ENCODE measurements at places on chromosomes 3 and 15.

DNA sequence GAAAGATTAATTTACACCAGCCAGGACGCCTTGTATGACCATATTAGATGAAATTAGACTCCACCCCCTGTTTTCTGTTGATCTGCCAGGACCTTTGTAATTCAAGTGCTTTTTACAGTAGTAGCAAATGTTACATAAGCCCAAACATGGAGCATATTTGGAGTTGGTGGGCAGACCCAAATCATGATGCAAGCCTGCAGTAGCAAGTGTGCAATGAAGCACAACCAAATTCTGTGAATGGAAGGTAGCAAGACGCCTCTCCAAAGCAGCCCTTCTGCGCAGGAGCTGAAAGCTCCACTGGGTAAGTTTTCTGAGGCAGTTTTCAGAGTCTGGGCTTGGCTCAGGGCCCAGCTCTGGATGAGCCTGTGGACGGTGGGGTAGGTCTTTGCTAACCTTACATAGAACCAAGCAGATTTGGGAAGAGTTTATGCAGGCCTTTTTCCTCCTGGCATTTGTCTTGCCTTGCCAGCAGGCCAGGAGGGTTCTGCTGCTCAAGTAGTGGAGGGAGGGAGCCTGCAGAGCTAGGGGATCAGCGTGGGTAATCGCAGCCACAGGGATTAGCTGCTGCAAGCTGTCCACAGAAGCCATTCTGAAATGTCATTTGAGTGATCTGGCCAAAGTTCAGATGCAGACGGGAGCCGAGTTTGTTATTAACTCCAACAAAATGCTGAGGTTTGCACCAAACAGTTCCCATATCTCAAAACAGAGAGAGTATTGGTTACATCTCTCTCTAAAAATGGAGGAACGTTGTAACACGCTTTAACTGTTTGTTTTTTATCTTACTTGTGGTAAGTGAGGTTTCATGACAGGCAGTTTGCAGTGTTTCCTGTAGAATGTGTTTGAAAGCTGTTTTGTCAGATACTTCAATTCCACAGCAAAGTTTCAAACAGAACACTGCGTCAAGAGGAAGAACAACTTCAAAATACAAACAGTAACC lies 55.4 kb downstream of the PSMD6 start:
- DNase-seq = no peak

GRCh38 chr3:153163393-153163724 lies 1.3 kb downstream of the RAP2B start:
- peak; percentile 61 for DNase-seq

GRCh38 chr3:144200004-144200403 lies 228.4 kb downstream of the DIPK2A start:
- no peak for DNase-seq

DNA sequence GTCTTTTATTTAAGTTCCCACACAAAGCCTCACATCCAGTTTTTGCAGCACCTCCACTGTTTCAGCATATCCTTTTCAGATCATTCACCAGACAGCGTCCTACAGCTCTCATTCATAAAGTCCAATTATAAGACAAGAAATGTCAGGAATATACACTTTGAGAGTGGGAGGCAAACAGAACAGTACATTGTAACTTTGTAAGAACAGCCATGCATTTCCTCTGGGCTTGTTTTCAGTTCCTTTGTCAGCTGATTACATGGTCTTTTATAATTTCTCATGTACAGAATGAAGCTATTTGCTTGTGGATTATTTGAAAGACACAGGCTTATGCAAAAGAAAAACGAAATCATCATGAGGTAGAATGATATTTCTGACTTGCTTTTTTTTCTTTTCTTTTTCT lies 85.7 kb downstream of the SOX2 start:
- DNase-seq = peak; percentile 9

DNA sequence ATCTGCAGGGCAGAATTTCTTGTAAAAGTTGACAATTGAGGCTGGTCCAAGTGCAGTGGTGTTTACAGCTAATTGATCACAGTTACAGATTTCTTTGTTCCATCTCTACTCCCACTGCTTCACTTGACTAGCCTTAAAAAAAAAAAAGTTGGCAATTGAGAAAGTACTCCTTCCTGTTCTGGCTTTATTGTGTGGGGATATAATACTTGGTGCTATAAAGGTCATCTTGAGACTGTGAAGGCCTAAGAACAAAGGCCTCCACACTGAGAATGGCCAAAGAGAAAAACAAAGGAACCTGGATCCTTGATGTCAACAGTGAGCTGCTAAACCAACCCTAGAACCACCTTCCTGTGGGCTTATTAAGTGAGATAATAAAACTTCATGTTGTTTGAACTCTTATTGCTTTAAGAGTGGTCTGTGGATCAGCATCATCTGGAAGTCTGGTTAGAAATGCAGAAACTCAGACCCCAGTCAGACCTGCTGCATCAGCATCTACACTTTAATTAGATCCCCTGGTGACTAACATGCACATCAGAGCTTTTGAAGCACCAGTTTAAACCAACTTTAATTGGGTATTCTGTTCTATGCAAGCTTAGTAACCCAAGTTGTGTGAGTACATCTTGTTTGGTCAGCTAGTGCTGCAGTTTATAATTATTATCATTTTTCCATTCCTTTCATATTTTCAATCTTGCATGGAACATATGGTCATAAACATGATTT lies 55.2 kb downstream of the TMOD3 start:
- peak; percentile 38 for DNase-seq

- no peak for DNase-seq
These were observed 277.9 kb upstream of the SEMA6D start for GRCh38 chr15:47439146-47440111.

GRCh38 chr3:159751752-159752151 lies 236.9 kb upstream of the IL12A start:
- DNase-seq = peak; percentile 85

DNA sequence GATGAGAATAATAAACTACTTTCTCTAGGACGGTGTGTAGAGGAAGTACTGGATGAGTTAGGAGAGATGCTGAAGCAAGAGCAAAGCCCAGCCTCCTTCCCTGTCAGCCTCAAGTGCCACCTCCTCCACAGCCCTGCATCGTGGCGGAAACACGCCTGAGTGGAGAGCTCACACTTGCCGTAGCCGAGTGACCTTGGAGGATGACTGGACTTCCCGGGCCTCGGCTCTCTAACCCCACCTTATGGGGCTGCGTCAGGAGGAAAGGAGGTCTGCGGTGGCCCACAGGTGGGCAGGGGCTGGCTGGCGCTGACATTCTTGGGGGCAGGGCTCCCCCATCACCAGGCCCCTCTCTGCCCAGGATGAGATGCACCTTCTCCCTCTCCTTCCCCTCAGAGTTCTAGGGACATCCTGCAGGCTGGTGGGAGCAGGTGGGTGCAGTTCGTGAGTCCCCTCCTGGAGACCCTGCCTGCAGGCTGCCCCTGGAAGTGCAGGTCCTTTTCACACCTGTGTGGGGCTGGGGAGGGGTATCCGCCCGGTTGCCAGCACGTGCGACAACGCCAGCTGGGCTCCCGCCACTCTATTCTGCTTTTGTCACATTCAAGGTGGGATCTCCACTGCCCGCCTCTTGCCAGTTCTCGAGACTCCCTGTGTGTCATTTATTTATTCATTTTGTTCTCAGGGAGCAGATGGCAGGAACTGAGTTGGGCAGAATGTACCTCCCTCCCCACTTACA lies 175.2 kb downstream of the MEGF11 start:
- peak; percentile 5 for DNase-seq

GRCh38 chr3:126540951-126541627 lies 17.1 kb downstream of the CHST13 start:
- DNase-seq = no peak

DNA sequence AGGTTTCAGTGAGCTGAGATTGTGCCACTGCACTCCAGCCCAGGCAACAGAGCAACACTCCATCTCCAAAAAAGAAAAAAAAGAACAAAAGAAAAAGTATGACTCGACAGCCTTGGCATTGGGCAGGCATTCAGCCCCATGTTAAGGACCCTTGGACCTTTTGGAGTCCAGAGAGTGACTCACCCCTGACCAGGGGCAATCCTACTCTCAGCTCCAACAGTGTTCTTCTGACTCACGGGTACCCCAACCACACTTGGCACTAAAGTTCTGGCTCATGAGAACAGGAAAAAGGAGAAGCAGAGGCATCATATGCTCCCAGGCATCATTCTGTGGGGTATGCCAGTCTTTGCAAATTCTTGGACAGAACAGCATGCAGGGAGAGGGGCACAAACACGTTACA lies 252.4 kb upstream of the HES1 start:
- DNase-seq = peak; percentile 96

GRCh38 chr3:37897763-37898162 lies 36.1 kb downstream of the CTDSPL start:
- no peak for DNase-seq

DNA sequence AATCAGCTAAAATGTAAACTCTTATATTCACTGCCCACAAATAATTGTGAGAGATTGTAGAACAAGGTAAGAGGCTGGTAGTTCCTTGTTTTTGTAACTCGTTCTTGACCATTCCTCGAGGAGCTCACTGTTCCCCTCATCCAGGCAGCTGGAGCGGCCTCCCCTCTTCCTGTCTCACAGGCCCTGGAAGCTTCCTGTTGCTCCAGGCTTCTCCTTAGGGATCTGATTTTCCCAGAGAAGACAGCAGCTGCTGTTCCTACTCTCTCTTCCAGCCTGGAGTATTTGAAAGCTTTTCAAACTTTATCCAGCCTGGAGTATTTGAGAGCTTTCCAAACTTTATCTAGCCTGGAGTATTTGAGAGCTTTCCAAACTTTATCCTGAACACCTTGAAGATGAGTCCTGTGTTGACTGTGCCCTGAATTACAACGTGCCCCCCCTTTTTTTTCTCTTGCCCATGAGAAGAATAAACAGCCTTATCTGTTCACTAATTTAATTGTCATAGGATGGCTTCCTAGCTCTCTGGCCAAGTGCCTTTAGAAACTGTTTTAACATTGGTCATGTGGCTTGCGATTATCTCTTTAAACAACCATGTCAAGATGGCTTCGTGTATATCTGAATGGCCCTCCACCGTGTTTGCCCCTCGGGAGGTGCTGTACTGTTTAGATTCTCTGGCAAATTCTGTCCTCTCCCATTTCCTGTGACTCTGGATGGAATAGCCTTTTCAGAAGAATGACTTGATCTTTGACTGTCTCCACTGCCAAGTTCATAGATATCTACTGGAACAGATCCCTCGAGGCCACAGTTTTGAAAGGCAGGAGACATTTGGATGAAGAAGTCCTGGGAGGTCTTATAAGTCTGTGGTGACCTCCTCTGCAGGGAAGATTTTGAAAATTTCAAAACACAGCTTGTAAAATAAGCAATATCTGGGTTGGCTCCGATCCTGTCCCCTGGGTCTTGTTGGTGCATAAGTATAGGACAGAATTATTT lies 4.8 kb downstream of the ADAMTSL3 start:
- no peak for DNase-seq

DNA sequence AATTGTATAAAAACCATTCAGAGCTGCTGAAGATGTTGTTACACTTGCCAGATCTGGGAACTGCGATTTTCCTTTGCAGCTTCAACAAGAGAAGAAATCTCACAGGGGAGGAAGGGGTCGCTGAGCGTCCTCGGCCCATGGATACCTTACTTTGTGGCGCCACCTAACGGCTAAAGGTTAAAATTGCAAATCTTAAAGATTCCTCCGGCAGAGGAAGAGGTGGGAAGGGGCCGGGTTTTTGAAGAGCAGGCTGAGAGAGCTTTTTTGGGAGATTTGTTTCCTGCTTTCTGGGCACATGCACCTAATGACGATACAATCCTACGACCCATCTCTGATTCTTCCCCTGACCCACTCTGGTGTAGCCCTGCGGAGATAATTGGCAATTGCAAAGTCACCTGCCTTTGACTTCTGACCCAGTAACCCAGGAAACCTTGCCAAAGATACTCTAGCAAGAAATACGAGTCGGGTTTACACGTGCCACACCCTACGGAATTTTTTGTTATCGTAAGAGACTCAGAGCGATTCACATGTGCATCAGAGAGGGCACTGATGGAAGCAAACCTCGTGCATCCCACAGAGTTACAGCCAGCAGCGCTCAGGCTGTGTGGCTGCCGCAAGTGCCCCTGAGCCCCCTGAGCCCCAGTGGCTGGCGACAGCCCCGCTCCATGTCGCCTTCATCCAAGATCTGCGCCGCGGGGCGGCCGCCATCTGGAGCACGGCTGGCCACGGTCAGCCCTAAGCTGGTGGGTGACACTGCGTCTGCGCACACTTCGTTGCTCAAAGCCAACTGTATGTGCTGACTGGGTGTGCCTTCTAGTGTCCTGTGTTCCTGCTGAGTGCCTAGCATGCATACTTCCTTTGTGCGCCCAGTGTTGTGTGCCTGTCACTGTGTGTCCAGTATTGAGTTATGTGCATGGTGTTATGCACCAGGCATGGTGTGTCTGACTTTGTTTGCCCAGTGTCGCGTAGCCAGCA lies 55.2 kb upstream of the CHRNA7 start:
- peak; percentile 29 for DNase-seq

GRCh38 chr3:13111173-13111872 lies 38.1 kb upstream of the IQSEC1 start:
- DNase-seq = no peak

DNA sequence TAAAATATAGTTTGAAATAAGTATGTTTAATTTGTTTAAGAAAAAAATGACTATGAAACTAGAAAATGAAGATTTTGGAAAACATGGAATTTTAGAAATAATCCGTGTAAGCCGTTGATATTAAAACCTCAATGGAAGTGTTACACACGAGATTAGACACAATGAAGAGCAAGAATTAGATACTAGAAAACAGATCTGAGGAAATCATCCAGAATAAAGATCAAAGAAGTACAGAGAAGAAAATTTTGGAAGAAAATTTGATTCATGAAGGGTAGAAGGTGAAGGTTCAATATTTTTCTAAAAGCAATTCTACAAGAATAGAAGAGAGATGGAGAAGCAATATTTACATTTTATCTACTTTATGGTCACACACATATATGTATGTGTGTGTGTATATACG lies 52.5 kb upstream of the SATB1 start:
- DNase-seq = no peak

DNA sequence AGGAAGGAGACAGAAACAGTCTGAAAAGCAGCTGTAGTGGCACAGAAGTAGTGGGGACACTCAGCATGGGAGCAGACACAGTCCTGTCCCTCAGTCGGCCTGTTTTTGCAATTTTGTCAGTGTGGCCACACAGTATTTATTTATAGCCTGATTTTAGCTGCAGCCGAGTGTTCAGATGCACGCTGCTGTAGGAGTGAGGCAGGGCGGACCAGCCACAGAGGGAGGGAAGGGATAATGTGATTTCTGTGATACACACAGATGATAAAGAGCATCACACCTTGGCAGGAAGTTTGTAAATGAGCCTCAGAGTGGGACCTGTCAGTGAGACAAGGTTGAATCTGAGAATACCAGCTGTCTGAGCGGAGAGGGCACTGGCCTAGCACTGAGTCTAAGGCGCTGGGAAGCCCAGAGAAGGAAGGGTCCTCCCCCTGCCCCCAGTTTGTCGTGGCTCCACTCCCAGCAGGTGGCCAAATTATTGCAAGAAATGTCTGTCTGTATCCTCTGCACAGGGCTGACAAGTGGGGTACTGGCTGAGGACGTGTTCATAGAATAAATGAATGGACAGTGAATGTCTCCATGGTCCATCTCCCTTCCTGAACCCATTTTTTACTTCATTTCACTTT lies 3.8 kb downstream of the PSTPIP1 start:
- no peak for DNase-seq

GRCh38 chr15:36898536-36899126 lies 201.7 kb downstream of the MEIS2 start:
- no peak for DNase-seq

- no peak for DNase-seq
These were observed 94.3 kb upstream of the AADACL2 start for GRCh38 chr3:151639418-151639740.

- DNase-seq = peak; percentile 22
These were observed 20.9 kb downstream of the KBTBD8 start for GRCh38 chr3:67018789-67019526.

- peak; percentile 20 for DNase-seq
These were observed 3.4 kb upstream of the KNL1 start for GRCh38 chr15:40590667-40591050.

All from RPMI7951 (cell line).